Suprapubic skin (tissue), 4 donors: ENCODE measurements at places on chromosomes 13 and 19.
A peak's percentile ranks its signal among the peaks of the same experiment; 100 is the strongest.

- H3K36me3 ChIP-seq, result no peaks in the 10 kb centered on the region
- no peaks in the 10 kb centered on the region for H3K4me1 ChIP-seq
- H3K27ac ChIP-seq, result no peak overlapping the region
These were observed 263.1 kb upstream of the RXFP2 start for GRCh38 chr13:31476266-31476665.

DNA sequence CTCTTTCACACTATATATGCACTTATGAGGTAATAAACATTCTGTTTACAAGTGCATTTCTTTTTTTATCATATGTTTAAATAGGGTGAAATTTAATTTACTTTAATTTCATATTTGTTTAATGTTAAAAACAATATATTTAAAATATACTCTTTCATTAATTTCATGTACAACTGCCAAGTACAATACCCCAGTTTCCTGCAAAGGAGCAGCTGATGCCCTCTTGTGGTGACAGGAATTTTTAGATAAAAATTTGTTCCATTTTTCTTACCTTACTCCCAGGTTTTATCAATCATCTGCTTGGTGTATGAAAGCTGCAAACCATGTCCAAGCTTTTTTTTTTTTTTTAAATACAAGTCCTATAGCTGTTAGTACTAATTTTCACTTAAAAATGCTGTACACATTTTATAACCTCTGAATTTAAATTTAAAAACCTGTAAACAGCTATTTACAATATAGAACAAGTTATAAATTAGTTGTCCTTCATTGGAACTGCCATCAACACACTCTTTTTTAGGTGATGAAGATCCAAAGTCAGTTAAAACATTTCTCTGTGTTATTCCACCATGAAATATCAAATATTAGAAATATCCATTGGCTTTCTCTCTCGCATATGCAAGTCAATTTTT is 4.9 kb downstream of the PCDH20 start:
- H3K4me1 ChIP-seq, result peaks cover 18% of the 10 kb centered on the region
- DNase-seq, result no peak
- H3K4me3 ChIP-seq, result no peak overlapping the region

DNA sequence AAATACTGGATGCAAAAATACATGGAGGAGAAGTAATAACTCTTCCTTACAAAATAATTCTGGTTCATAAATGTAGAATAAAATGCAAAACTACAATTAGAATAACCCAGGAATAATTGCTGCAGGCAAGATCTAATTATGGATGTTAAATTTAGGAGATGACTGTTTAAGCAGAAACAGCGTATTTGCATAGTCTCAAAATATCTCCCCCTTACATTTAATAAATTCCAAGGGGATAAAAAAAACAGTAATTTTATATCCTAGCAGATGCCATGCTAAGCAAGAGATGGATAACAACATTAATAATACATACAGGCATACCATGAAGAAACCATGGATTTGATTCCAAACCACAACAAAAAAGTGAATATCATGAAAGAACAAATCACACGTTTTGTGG is 1253.1 kb upstream of the MIR17HG start:
- no peak overlapping the region for H3K27ac ChIP-seq
- H3K4me3 ChIP-seq, result no peak overlapping the region
- H3K27me3 ChIP-seq, result no peaks in the 10 kb centered on the region

DNA sequence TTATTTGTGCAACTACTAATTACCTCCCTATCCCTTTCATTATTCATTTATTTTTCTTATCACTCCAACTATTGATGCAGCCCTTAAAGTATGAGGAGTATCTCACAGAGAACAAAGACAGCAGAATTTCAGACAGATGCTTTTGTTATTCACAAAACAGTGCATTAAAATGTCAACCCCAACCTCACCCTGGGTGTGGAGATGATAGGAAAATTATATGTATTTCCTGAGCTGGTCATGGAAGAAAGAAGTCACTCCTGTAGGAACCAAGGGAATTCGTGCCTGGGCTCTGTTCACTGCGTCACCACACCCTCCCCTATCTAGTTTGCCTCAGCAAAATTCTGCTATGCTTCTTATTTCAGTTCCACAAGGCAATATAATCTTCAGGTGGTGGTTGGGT is 315.5 kb downstream of the OXGR1 start:
- no peaks in the 10 kb centered on the region for H3K4me1 ChIP-seq
- H3K27ac ChIP-seq, result no peak overlapping the region
- H3K4me3 ChIP-seq, result no peak overlapping the region
- no peaks in the 10 kb centered on the region for H3K27me3 ChIP-seq

DNA sequence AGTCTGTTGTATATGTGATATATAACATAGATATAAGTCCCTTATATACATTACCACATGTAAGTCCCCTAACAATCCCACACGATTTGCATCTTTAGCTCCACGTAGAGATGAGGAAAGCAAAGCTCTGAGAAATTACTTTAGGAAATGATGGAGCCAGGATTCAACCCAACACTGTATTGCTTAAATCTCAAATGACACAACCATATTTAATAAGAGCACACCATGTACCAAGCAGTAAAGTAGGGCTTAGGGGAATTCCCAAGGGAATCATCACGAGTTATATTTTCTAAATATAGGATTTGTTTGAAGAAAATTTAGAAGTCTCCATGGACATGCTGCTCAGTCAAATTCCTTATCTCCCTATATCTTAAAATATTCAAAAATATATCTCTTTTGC is 61.3 kb upstream of the POMP start:
- no peak overlapping the region for H3K4me3 ChIP-seq
- no peak for DNase-seq
- no peaks in the 10 kb centered on the region for H3K4me1 ChIP-seq
- H3K36me3 ChIP-seq, result no peaks in the 10 kb centered on the region

DNA sequence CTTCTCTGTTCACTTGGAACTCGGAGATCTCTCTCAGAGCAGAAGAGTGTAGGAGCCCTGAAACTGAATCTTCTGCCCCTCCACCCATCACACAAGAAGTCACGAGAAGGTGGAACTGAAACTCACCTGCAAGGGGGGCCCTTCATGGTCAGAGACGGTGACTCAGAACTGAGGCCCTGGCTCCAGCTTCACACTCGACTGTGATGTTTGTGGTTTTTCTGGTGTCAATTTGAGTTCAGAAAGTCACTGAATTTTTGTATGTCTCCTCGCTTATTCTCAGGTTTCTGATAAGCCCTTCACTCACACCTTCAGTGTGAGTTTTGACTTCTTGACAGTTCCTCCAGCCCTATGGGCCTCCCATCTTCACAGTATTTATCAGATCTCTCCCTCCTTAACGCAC is 23.1 kb downstream of the SIGLEC5 start:
- H3K4me1 ChIP-seq, result no peaks in the 10 kb centered on the region
- H3K27me3 ChIP-seq, result peaks cover under 1% of the 10 kb centered on the region
- no peak overlapping the region for H3K27ac ChIP-seq
- no peaks in the 10 kb centered on the region for H3K36me3 ChIP-seq
- DNase-seq, result peak; percentile 26

DNA sequence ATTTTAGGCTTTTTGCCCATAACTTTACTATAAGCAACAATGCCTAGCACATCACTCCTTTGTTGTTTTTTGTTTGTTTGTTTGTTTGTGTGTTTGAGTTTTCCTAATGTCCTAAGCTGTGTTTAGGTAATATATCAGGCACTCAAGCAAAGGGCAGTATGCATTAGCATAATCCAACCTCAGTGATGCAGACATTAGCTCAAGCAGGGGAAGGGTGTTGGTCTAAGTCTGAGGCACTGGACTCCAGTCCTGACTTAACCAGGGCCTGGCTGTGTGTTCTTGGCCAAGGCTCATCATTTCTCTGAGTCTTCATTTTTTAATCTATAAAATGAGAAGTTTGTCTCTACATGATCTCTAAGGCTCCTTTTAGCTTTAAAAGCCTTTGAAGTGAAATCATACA is 65.9 kb upstream of the RFC3 start:
- no peak overlapping the region for H3K4me3 ChIP-seq
- H3K27me3 ChIP-seq, result no peaks in the 10 kb centered on the region
- no peaks in the 10 kb centered on the region for H3K4me1 ChIP-seq
- no peaks in the 10 kb centered on the region for H3K36me3 ChIP-seq
- no peak overlapping the region for H3K27ac ChIP-seq
- no peak for DNase-seq

DNA sequence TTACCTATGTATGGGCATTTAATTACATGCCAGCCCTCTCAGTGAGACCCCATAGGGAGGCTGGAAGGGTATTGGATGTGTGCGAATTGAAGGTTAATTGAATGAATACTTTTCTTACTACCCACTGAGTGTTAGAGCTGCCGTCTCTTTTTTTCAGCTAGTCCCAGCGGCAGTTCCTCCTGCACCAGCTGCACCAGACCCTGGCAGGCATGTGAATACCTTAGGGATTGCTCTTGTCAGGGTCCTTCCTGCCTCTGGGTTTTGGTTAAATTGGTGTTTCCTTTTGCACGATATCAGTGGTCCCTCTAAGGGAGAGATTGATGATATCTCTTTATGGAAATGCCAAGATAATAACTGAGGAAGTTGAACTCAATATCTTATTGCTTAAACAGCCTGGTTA is 9.8 kb upstream of the CXCL17 start:
- H3K36me3 ChIP-seq, result no peaks in the 10 kb centered on the region
- no peak overlapping the region for H3K4me3 ChIP-seq
- H3K27ac ChIP-seq, result no peak overlapping the region
- peaks cover 7% of the 10 kb centered on the region for H3K4me1 ChIP-seq
- H3K27me3 ChIP-seq, result no peaks in the 10 kb centered on the region

DNA sequence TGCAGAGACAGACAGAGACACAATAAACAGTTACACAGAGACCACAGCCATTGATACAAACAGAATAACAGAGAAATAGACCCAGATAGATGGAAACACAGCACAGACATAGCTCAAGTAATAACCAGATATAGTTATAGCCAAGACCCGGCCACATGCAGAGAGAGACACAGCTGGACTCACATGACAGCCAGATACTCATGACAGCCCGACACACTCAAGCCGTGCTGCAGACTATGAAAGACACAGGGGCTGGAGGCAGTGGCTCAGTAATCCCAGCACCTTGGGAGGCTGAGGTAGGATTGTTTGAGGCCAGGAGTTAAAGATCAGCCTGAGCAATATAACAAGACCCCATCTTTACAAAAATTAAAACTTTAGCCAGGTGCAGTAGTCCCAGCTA is 1.6 kb upstream of the DENND1C start:
- H3K4me3 ChIP-seq, result no peak overlapping the region
- DNase-seq, result no peak
- H3K27me3 ChIP-seq, result no peaks in the 10 kb centered on the region
- H3K36me3 ChIP-seq, result no peaks in the 10 kb centered on the region
- no peaks in the 10 kb centered on the region for H3K4me1 ChIP-seq

GRCh38 chr13:113190181-113190580 is 18.3 kb downstream of the PCID2 start:
- DNase-seq, result no peak
- no peaks in the 10 kb centered on the region for H3K27me3 ChIP-seq
- peaks cover 6% of the 10 kb centered on the region for H3K4me1 ChIP-seq
- H3K36me3 ChIP-seq, result peaks cover 57% of the 10 kb centered on the region

DNA sequence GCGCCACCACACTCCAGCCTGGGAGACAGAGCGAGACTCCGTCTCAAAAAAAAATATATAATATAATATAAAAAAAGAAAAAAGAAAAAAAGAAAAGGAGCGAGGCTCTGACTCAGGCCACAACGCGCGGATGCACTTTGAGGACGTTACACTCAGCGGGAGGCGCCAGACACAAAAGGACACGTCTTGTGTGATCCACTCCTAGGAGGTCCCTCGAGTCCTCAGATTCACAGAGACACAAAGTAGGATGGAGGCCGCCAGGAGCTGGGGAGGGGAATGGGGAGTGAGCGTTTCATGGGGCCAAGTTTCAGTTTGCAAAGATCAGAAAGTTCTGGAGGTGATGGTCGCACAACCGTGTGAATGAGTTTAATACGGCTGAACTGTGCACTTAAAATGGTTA is 8.5 kb upstream of the ABHD17A start:
- H3K4me1 ChIP-seq, result peaks cover 23% of the 10 kb centered on the region
- H3K4me3 ChIP-seq, result no peak overlapping the region
- H3K36me3 ChIP-seq, result no peaks in the 10 kb centered on the region
- DNase-seq, result no peak

DNA sequence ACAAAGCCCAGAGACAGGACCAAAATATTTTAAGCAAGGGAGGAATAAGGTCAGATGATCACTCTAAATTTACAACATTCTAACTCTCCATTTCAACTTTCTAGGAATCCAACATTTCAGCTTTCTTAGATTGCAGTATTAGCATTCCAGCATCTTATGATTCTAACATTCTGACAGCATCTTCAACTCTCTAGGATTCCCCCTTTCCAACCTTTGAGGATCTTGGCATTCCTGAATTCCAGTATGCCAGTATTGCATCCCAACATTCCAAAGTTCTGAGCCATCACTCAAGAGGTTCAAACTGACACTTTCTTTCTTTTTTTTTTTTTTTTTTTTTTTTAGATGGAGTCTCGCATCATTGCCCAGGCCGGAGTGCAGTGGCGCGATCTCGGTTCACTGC is 13.8 kb downstream of the TGFB1 start:
- H3K4me1 ChIP-seq, result no peaks in the 10 kb centered on the region
- no peak overlapping the region for H3K27ac ChIP-seq
- no peak for DNase-seq

DNA sequence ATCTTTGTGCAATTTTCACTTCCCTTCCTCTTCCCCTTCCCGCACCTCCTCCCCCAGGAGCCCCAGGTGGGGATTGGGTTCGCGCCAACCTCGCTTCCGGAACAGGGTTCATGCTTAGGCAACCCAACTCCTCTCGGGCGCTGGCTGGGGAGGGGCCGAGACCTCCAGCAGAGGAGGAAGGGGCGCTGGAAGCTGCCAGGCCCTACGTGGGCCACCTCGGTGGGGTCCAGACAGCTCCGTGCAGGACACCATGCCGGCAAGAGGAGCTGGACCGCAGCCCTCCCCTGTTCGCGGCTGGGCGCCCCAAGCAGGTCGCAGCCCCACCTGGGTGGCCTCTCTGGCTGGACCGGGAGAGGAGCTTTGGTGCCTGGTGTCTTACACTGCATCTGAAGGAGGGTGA is 91.1 kb downstream of the SPACA7 start:
- H3K27me3 ChIP-seq, result no peaks in the 10 kb centered on the region
- DNase-seq, result no peak
- no peak overlapping the region for H3K27ac ChIP-seq
- H3K4me3 ChIP-seq, result no peak overlapping the region

- H3K36me3 ChIP-seq, result no peaks in the 10 kb centered on the region
- no peaks in the 10 kb centered on the region for H3K27me3 ChIP-seq
- no peaks in the 10 kb centered on the region for H3K4me1 ChIP-seq
- no peak overlapping the region for H3K4me3 ChIP-seq
- no peak overlapping the region for H3K27ac ChIP-seq
- DNase-seq, result no peak
These were observed 143.3 kb downstream of the MAB21L1 start for GRCh38 chr13:35333157-35333556.

- no peaks in the 10 kb centered on the region for H3K4me1 ChIP-seq
- no peak overlapping the region for H3K4me3 ChIP-seq
- H3K27ac ChIP-seq, result no peak overlapping the region
- peaks cover 7% of the 10 kb centered on the region for H3K27me3 ChIP-seq
These were observed 28.2 kb downstream of the RASL11A start for GRCh38 chr13:27298849-27299248.

DNA sequence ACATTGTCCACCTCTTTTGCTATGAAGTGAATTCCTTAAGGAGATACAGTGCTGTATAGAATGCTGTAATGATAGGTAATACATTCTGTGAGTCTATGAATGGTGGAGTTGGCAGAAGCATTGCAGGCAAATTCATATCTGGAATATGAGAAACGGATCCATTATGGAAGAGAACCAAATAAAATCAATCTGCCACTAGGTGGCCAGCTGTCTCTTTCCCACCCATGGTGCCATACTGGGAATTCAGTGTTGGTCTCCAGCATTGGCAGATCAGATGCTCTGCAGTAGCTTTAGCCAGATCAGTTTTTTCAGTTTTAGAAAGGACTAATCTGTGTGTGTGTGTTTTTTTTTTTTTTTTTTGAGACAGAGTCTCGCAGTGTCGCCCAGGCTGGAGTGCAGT is 27.6 kb downstream of the DNAJC3 start:
- no peak for DNase-seq
- no peak overlapping the region for H3K4me3 ChIP-seq
- H3K36me3 ChIP-seq, result peaks cover 6% of the 10 kb centered on the region
- H3K27me3 ChIP-seq, result no peaks in the 10 kb centered on the region
